ENCODE measurements at places on chromosomes 2 and 18. TPM values are rescaled to one million over a fixed set of nuclear protein-coding genes. Genes with fewer than 3 reads are reported as not detected.

- H3K36me3 ChIP-seq: no peaks in the 10 kb centered on the region
- DNase-seq: no peak
- peaks cover 2% of the 10 kb centered on the region for H3K27me3 ChIP-seq
- H3K27ac ChIP-seq: no peak overlapping the region
- H3K4me3 ChIP-seq: no peak overlapping the region
- no peaks in the 10 kb centered on the region for H3K4me1 ChIP-seq
Measured at GRCh38 chr18:70075906-70076305, 128.2 kb upstream of the CD226 start.

DNA sequence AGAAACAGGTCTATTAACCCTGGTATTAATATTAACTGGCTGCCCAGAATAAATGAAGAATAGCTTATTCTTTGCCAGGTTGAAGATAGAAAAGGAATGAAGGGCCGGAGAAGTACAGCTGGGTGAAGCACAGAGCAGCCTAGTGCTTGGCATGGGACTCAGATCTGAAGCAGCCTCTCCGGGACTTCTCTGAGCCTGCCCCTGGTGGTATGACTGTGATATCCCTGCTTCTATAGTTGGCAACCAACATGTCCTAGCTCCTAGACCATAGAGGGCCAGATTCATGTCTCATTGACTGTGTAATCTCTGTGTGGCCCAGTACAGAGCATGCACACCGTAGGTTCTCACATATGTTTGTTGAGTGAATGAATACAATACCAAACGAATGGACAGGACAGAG, 107.8 kb downstream of the MSH2 start:
- H3K27me3 ChIP-seq: no peaks in the 10 kb centered on the region
- DNase-seq: no peak
- H3K36me3 ChIP-seq: no peaks in the 10 kb centered on the region
- H3K4me3 ChIP-seq: no peak overlapping the region
- H3K27ac ChIP-seq: no peak overlapping the region

Gene TMEM247
- polyA plus RNA-seq: not detected

DNA sequence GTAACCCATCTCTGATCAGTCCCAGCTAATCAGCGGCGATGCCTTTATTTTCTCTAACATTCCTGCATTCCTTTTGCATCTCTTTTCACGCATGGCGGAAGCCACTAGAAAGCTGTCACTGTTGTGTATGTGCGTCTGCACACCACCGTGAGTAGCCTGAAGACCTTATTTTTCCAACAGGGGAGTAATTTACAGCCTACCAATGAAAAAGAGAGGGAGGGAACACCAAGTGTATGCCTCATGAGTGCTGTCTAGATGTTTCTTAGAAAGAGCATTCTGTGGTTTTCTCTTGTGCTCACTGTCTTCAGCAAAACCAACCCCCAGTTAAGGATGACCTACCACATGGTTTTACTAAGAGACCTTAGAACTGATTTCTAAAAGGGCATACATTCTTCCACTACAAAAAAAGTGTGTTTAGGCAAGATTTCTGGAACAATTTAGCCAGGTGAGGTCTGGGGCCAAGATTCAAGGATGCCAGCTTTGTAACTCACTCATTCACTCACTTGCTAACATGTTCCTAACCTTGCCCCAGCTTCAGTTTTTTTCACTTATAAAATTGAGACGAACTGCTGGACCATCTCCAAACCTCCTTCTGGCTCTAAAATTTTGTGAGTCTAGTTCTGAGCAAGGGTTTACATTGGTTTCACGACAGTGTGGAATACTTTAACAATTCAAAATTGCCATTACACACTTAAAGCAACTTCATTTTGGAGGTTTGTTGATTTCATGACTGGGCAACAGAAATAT, 51.4 kb downstream of the BCL2 start:
- no peak for DNase-seq
- peaks cover 11% of the 10 kb centered on the region for H3K4me1 ChIP-seq
- no peaks in the 10 kb centered on the region for H3K36me3 ChIP-seq
- H3K27me3 ChIP-seq: no peaks in the 10 kb centered on the region

- H3K4me1 ChIP-seq: peaks cover 3% of the 10 kb centered on the region
- peak; percentile 38 for DNase-seq
- H3K4me3 ChIP-seq: peak overlapping the region; percentile 87
- peak overlapping the region; percentile 97 for H3K27ac ChIP-seq
- H3K36me3 ChIP-seq: no peaks in the 10 kb centered on the region
Measured at GRCh38 chr2:27889774-27890145, 427 bp downstream of the RBKS start.

- no peak for DNase-seq
- H3K4me3 ChIP-seq: no peak overlapping the region
- peaks cover 7% of the 10 kb centered on the region for H3K4me1 ChIP-seq
- H3K27me3 ChIP-seq: no peaks in the 10 kb centered on the region
- no peak overlapping the region for H3K27ac ChIP-seq
Measured at GRCh38 chr2:24509840-24510239, 18.8 kb downstream of the NCOA1 start.

Gene COL6A3
- polyA plus RNA-seq: 356 TPM

DNA sequence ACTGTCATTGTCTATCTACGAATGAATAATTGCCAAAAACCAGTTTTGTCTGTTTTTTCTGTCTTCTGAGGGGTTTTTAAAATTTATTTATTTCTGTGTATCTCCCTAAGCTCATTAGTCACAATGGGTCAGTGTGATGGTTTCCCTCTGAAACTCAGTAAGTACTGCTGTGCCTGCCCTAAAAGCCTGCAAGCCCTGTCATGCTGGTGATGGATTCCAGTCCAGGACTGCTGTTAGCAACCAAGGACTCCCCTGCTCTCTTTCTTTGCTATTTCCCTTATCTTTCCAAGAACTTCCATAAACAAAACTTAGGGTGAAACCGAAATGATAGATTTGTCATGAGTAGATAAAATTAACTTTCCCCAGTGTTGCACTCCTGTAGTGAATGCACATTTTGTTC, 11.8 kb upstream of the DSG2 start:
- H3K4me3 ChIP-seq: no peak overlapping the region
- no peaks in the 10 kb centered on the region for H3K27me3 ChIP-seq
- no peak overlapping the region for H3K27ac ChIP-seq
- peaks cover 10% of the 10 kb centered on the region for H3K4me1 ChIP-seq
- DNase-seq: peak; percentile 43

- H3K36me3 ChIP-seq: no peaks in the 10 kb centered on the region
- H3K4me1 ChIP-seq: peaks cover 12% of the 10 kb centered on the region
- no peak overlapping the region for H3K4me3 ChIP-seq
- H3K27me3 ChIP-seq: no peaks in the 10 kb centered on the region
- peak overlapping the region; percentile 11 for H3K27ac ChIP-seq
Measured at GRCh38 chr2:170525566-170525900, 189.6 kb upstream of the SP5 start.

DNA sequence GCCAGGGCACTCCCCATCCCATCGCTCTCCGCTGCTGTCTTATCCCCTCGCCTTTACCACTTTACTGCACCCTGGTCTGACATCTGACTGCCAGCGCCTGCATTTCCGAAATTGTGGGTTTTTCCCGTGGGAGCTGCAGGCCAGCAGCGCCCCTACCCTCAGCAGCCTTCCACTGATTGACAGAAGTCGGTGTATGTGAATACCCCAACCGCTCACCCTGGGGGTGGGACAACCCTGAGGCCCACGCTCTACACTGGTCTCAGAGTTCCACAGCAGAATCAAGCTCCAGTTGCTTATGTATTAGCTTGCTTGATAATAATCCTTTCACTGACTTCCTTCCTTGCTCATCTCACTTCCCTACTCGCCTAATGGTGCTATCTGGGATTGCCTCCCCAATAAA, 62.0 kb downstream of the POLE4 start:
- H3K4me3 ChIP-seq: no peak overlapping the region
- no peak for DNase-seq
- no peaks in the 10 kb centered on the region for H3K27me3 ChIP-seq
- H3K4me1 ChIP-seq: no peaks in the 10 kb centered on the region
- no peaks in the 10 kb centered on the region for H3K36me3 ChIP-seq

DNA sequence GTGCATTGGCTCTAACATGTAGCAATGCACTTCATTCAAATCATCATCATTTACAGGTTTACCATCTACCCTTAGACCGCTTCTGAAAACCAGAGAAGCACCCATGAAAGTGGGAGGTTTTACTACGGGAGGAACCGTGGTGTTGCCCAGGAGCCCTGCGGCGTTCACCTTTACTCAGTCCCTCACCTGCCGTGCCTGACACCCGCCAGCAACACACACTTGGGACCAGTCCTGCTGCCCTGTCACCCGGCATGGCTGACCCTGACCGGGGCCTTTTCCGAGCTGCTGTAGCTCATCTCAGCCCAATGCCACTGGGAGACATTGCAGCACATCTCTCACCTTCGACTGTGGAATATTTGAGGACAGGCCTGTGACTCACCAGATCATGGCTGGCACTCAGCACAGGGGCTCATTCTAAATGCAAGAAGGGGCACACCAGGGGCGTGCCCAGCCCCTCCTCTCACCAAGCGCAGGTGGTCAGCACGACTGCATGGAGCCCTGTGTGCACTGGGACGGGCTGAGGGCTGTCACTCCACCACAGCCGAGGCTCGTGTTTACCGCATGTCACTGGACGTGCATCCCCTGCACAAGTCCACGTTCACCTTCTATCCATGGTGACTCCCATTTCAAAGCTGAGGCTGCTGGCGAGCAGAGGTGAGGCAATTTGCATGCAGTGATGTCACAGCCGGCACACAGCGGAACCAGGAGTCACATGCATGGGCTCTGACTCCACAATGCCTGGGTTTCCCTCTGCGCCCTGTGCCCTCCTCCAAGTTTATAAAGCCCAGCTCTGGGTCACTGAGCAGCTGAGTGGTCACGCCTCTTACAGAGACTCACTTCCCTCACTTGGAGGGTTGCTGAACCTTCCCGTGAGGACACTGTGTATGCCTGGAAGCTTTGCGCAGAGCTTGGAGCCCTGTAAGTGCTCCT, 76.7 kb upstream of the SNTG2 start:
- no peak overlapping the region for H3K27ac ChIP-seq

DNA sequence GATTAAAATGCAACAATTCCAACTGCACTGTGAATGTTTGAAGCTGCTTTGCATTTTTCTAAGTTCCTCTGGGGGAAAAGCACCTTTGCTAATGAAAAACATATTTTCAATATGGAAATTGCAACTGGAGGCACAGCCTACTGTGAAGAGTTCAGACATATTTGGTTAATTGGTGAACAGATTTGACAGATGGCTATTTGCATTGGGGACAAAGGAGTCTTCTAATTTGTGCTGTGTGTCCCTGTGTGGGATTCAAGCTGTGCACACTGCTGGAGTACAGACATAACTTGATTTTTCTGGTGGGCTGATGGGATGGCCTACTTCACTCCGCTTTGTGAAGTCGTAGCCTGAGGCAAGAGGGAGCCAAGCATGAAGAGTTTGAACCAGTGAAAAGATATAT, 40.7 kb upstream of the ARHGAP25 start:
- no peak overlapping the region for H3K27ac ChIP-seq
- H3K4me3 ChIP-seq: no peak overlapping the region
- no peaks in the 10 kb centered on the region for H3K36me3 ChIP-seq
- H3K27me3 ChIP-seq: no peaks in the 10 kb centered on the region
- DNase-seq: no peak
- no peaks in the 10 kb centered on the region for H3K4me1 ChIP-seq

DNA sequence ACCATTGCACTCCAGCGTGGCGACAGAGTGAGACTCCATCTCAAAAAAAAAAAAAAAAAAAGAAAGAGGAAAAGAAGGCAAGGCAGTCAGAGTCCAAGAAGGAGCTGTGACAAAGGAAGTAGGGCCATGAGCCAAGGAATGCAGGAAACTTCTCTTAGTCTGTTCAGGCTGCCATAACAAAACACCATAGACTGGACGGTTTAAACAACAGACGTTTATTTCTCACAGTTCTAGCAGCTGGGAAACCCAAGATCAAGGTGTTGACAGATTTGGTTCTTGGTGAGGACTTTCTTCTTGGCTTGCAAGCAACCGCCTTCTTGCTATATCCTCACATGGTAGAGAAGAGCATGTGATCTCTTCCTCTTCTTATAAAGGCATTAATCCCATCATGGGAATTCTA, 13.1 kb upstream of the SUMO1 start:
- H3K27ac ChIP-seq: no peak overlapping the region
- H3K4me3 ChIP-seq: no peak overlapping the region
- DNase-seq: no peak
- no peaks in the 10 kb centered on the region for H3K27me3 ChIP-seq

DNA sequence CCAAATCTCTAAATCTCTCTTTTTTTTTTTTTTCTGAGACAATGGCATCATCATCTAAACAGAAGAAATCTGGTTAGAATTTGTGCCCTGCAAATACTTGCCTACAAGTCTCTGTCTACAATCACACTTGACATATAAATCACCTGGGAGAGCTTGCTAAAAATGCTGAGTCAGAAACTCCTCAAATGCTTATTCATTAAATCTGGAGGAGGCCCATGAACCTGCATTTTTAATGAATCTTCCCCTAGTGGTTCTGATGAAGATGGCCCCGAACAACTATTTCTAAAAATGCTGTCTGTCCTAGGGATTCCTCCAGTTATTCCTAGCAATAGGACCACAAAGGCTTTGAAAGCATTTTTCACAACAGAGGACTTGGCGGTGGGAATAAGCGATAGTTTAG, 1.6 kb upstream of the CSRNP3 start:
- H3K27ac ChIP-seq: no peak overlapping the region
- DNase-seq: no peak
- no peaks in the 10 kb centered on the region for H3K27me3 ChIP-seq
- H3K4me1 ChIP-seq: no peaks in the 10 kb centered on the region

DNA sequence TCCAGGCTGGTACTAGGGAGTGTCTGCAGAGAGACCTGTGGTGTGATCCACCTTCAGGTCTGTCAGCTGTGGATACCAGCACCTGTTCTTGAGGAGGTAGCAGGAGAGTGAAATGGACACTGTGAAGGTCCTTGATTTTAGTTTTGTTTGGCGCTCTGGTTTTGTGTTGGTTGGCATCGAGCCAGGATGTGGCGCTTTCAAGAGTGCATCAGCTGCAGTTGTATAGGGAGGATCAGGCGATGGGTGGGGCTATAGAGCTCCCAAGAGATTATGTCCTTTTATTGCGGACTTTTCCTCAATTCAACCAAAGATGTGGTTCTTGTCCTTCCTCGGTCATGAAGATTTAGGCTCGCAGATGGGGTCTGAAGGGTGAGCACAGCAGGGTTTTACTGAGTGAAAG, 37.5 kb downstream of the SLC39A10 start:
- no peak overlapping the region for H3K4me3 ChIP-seq
- H3K27ac ChIP-seq: no peak overlapping the region
- H3K36me3 ChIP-seq: no peaks in the 10 kb centered on the region
- DNase-seq: no peak

DNA sequence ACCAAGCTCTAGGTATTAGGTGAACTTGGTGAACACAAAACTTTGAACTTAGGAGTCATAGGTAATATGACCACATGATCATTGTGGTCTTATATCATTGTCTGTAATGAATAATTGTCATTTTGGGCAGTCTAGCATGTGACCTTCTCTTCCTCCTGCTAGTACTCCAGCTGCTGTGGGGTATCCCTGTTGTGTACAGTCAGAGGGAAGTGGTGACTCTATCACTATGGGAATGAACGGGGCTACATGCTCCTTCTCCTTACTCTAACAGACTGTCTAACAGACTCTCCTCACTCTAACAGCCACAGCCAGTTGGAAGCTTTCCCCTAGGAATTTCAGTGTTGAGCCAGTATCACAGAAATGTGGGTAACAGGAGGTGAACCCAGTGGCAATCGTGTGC, 68.2 kb upstream of the NEDD4L start:
- no peaks in the 10 kb centered on the region for H3K36me3 ChIP-seq
- H3K4me1 ChIP-seq: peaks cover 3% of the 10 kb centered on the region
- no peak for DNase-seq

Gene RAB6D
- not detected for polyA plus RNA-seq

Gene POMC
- polyA plus RNA-seq: 5.0 TPM
